ENCODE measurements at places on chromosomes 2 and 18.

DNA sequence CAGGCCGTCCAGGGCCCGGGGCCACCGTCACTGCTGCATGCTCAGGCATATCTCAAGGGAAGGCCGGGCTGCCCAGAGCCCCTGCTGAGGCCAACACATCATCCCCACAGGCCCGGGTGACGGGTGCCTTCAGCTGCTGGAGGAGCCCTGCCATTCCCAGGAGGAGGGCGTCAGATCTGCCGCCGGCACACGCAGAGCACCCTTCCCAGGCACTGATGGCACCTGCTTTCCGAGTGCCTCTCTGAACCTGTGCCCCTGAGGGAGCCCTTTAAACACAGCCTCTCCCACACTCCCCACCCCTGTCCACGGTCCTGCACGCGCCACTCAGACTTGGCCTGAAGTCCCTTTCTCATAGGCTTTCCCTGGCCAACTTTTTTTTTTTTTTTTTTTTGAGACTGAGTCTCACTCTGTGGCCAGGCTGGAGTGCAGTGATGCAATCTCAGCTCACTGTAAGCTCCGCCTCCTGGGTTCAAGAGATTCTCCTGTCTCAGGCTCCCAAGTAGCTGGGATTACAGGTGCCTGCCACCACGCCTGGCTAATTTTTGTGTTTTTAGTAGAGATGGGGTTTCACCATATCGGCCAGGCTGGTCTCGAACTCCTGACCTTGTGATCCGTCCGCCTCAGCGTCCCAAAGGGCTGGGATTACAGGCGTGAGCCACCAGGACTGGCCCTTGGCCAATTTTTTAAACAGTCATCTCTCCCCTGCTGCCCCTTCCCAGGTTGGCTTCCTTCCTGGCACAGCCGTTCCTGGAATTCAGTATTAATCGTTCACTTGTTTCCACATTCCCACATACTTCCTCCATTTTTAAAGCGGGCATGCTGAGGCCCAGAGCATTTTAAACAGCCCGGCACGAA, 211.7 kb downstream of the NDUFA10 start:
- DNase-seq: no peak

GRCh38 chr2:30355306-30355705, 91.7 kb upstream of the LCLAT1 start:
- DNase-seq: no peak

GRCh38 chr2:241136191-241136590, 13.1 kb downstream of the PASK start:
- DNase-seq: no peak

GRCh38 chr2:36516136-36516870, 81.7 kb downstream of the FEZ2 start:
- DNase-seq: no peak

- no peak for DNase-seq
Observed at GRCh38 chr2:99433340-99433739, 56.5 kb downstream of the REV1 start.

DNA sequence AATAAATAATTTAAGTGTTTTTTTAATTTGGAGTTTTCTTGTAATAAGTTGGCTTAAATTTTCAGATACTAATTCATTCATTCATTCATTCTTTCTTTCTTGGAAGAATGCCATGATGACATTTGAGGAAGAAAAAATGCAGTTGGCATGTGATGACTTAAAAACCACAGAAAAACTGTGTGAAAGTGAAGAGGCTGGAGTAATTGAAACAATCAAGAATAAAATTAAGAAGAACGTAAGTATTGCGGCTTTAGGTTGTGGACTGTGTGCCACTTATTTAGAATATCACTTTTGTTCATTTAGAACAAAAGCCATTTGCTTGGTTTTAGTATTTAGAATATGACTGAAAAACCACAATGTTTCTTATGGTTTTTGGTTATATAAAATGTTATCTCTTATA, 51.4 kb downstream of the TTC39C start:
- DNase-seq: no peak

DNA sequence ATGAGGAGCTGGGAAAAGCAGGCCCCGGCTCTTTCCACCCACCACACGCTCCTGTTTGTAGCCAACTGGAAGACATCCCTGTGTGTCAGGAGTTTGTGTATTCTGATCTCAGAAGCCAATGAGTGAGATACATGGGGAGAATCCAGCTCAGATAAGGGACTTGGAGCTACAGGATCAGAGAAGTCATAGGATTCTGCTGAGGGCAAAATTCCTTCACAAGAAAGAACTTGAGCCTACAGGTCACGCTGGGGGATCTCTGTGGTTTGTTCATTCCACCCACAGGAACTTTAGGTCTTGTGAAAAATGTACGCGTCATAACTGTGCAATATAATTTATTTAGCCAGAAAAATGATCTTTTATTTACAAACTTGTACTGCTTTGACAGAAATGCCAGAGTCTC, 80.1 kb upstream of the SMIM21 start:
- no peak for DNase-seq
